ENCODE measurements at places on chromosomes 6 and 20. TPM values are rescaled to one million over a fixed set of nuclear protein-coding genes. Genes with fewer than 3 reads are reported as not detected.

Gene ZBP1
- total RNA-seq, result not detected

Gene PIM1
- total RNA-seq, result 28.0 TPM

Gene SCP2D1
- total RNA-seq, result not detected

Gene ENPP3
- total RNA-seq, result 0.15 TPM

Gene BPIFB2
- total RNA-seq, result not detected

Gene CDH4
- 1.0 TPM for total RNA-seq

Gene MYH7B
- 101 TPM for total RNA-seq

Gene PTCHD4
- total RNA-seq, result 0.07 TPM

Gene TRIM10
- total RNA-seq, result not detected

Gene HFE
- 2.7 TPM for total RNA-seq

Data from psoas muscle (tissue), 8 donors.